ENCODE measurements at places on chromosomes 4 and X.

- DNase-seq = no peak
Measured at GRCh38 chrX:33416273-33416805, 205.0 kb upstream of the DMD start.

DNA sequence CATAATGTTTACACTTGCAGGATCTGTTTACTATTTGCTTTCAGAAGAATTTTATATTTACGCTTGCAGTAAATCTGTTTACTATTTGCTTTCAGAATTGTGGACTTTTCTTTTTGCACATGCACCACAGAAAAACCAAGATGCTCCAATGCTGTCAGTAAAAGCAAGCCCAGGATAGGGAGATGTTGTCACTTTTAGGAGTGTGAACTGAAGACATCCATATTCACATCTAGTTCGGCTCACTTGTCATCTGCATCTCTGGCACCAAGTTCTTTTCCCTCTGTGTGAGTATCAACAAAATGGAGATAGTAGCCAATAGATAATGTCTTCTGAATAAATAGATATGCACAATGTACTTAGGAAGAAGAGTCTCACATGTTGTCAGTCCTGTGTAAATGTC lies 109.3 kb upstream of the MXRA5 start:
- DNase-seq = no peak

DNA sequence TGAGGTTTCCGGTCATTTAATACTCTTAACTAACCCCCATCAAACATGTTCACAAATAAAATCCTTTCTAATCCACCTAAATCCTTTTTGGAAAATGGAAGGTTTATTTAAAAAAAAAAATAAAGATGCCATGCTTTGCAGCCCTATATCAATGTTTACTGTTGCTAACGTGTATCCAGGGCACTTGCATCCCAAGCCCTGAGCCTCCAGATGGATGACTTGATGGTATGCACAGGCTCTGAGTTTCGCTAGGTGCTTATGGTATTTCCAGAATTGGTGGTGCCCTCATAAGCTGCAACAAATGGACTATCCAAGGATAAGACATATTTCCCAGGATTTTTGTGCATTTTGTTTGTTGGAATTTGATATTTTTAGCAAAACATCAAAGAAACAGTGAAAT lies 257.7 kb downstream of the PRDM5 start:
- DNase-seq = no peak

DNA sequence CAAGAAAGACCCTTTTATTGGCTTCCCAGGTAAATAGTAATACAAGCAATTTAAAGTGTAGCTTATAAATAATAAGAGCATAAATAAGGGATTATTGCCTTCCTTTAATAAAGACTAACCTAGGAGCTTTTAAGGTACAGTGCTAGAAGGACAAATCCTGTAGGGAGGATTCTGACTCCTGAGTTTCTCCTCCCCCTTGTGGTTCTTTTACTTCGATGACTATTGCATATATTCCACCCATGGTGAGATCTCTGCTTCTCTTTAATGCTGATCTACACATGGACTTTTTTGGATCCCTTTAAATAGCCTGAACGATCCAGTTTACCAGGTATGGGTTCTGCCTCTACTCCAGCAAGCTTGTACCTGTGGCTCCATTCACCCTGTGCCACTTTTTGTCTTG lies 2.5 kb downstream of the GALNT7 start:
- DNase-seq = no peak

- no peak for DNase-seq
Measured at GRCh38 chrX:100720301-100720700, 11.6 kb downstream of the SYTL4 start.

DNA sequence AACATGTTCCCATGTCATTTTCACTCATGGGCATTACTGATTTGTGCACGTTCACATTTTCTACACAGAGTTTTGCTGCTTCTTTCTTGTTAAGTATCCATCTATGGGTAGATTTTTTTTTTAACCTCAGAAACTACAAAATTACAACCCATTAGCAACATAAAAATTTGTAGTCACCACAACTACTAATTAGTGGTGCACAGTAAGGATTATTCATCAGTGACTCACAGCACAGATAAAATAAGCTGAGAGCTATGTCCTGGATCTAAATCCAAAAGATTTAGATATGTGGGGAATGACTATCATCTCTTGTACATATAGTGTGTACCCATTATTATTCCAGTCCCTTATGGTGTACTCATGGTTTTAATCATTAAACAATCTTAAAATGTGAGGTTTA lies 19.7 kb upstream of the AMELX start:
- no peak for DNase-seq

GRCh38 chr4:91031761-91032160 lies 904.6 kb downstream of the CCSER1 start:
- no peak for DNase-seq
